ENCODE measurements at places on chromosomes 5 and 9. TPM values are rescaled to one million over a fixed set of nuclear protein-coding genes. Genes with fewer than 3 reads are reported as not detected.
A peak's percentile ranks its signal among the peaks of the same experiment; 100 is the strongest.

The CBY3 gene
- total RNA-seq = not detected

DNA sequence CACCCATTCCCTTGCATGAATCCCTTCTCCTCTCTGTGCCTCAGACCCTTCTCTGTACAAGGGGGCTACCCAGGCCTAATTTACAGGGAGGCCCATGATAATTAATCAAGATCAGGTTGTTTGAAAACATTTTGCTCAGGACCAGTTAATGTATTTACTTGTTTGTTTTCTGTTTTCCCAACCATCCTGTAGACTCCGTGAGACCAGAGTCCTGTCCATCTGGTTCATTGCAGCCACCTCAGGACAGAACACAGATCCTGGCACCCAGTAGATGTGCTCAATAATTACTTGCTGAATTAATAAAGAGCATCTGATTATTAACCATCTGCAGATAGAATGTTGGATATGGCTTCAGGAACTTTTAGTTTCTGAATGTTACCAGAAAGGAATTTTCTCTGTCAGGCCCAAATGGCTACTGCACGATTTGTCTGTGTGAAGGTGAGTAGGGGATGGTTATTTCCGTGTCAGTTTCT lies 27.3 kb downstream of the FOXI1 start:
- no peaks in the 10 kb centered on the region for H3K36me3 ChIP-seq
- peaks cover 33% of the 10 kb centered on the region for H3K4me1 ChIP-seq
- no peaks in the 10 kb centered on the region for H3K27me3 ChIP-seq
- H3K4me3 ChIP-seq = no peak overlapping the region

DNA sequence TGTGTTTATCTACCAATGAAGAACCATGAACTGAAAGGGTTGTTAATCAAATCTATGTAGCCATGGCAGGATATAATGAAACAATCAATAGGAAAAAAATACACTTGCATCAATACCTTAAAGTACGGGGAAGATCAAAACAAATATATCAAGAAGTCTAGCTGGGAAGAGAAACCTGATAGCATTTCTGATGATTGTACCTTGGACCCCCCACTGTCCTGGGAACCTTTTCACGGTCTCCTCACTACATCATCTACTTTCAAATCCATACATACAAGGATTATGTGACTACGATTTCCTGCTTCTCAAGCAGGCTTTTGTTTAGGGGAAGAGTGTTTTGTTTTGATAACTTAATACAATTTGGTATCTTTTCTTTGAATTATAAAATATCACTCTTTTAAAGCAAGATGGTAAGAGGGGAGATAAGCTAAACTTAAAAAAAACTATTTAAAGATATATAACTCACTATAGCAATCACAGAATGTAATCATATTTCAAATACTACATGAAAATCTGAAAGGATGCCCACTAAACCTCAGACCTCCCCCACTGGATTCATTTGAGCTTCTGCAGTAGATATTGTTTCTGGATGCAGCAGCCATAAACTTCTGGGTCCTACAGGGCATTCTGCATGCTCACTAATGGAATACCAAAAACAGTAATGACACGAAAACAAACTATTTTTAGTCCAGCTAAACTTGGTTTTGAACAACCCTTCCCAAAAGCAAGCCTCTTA lies 8.0 kb downstream of the EBF1 start:
- peaks cover 80% of the 10 kb centered on the region for H3K4me1 ChIP-seq
- no peaks in the 10 kb centered on the region for H3K27me3 ChIP-seq
- peaks cover 73% of the 10 kb centered on the region for H3K36me3 ChIP-seq
- no peak for DNase-seq

- H3K27me3 ChIP-seq = no peaks in the 10 kb centered on the region
- DNase-seq = no peak
- peaks cover 16% of the 10 kb centered on the region for H3K36me3 ChIP-seq
- peaks cover 79% of the 10 kb centered on the region for H3K4me1 ChIP-seq
- H3K27ac ChIP-seq = peak overlapping the region; percentile 80
These were observed 141.4 kb downstream of the PRR16 start for GRCh38 chr5:120605325-120606079.

DNA sequence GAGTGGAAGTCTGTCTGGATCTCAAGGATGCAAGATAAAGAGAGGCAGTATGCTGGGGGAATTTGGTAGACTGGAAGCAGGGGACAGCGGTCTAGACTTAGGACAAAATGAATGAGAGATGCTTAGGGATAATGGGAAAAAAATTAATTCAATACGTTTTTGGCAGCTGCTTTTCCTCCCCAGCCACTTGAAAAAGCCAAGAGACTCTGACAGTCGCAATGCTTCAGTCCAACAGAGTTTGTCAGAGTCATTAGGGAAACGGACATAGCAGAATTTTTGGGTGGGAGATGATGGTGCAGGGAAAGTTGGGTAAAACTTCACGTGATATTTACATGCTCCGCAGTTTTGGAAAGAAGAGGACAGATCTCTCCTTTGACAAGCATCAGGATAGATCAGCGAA lies 129.7 kb downstream of the GOLPH3 start:
- H3K27me3 ChIP-seq = no peaks in the 10 kb centered on the region
- H3K4me3 ChIP-seq = no peak overlapping the region
- H3K27ac ChIP-seq = no peak overlapping the region
- H3K36me3 ChIP-seq = no peaks in the 10 kb centered on the region
- DNase-seq = no peak

DNA sequence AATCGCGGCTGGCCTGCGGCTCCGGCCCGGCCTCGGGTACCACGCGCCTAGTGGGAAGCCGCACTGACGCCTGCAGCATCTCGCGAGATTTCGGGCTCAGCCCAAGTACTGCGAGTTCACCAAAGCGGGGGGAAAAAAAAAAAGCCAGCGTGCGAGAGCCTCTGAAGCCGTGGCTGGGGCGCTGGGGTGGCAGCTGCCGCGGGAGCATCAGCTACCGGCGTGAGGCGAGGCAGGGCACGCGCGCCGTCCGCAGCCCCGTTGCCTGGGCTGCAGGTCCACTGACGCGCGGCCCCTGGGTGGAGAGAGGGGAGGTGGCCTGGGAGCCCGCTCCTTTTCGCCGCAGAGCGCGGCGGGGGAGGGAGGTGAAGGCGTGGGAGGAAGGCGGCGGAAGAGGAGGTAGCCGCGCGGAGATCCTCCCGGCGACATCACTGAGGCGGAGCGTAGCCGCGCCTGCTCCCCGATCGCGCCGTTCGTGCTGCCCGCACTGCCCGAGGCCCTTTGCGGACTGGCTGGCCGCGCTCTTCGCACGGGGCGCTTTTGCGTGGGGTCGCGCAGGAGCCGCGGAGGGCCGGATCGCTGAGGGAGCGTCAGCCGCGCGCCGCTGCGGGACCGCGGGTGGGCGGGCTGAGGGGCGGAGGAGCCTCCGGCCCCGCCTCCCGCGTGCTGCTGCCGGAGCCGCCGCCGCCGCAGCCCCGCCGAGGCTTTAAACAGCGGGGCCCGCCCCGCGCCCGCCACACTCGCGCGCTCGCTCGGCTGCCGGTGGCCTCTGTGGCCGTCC lies at the start of gene SLC12A2:
Gene SLC12A2 (plus strand): TSS at position 734 of the 778 bp plus-strand sequence. CDS start 189 bp downstream, outside the sequence.
- DNase-seq = peak; percentile 96
- H3K36me3 ChIP-seq = no peaks in the 10 kb centered on the region
- H3K27me3 ChIP-seq = no peaks in the 10 kb centered on the region
- H3K27ac ChIP-seq = peak within 1 kb of the TSS; percentile 83

GRCh38 chr5:56457887-56458812 lies 225.0 kb upstream of the ANKRD55 start:
- H3K27ac ChIP-seq = peak overlapping the region; percentile 59
- peaks cover 37% of the 10 kb centered on the region for H3K4me1 ChIP-seq
- no peak for DNase-seq
- no peaks in the 10 kb centered on the region for H3K27me3 ChIP-seq
- H3K36me3 ChIP-seq = no peaks in the 10 kb centered on the region
- H3K4me3 ChIP-seq = no peak overlapping the region

GRCh38 chr5:37637165-37637845 lies 202.5 kb downstream of the GDNF start:
- no peak for DNase-seq
- peaks cover 15% of the 10 kb centered on the region for H3K4me1 ChIP-seq
- no peak overlapping the region for H3K4me3 ChIP-seq
- no peaks in the 10 kb centered on the region for H3K27me3 ChIP-seq
- no peak overlapping the region for H3K27ac ChIP-seq

GRCh38 chr5:159975462-159976019 lies 33.4 kb upstream of the TTC1 start:
- H3K27me3 ChIP-seq = peaks cover 2% of the 10 kb centered on the region
- peak overlapping the region; percentile 36 for H3K27ac ChIP-seq
- DNase-seq = no peak
- H3K36me3 ChIP-seq = no peaks in the 10 kb centered on the region
- H3K4me1 ChIP-seq = peaks cover 24% of the 10 kb centered on the region

DNA sequence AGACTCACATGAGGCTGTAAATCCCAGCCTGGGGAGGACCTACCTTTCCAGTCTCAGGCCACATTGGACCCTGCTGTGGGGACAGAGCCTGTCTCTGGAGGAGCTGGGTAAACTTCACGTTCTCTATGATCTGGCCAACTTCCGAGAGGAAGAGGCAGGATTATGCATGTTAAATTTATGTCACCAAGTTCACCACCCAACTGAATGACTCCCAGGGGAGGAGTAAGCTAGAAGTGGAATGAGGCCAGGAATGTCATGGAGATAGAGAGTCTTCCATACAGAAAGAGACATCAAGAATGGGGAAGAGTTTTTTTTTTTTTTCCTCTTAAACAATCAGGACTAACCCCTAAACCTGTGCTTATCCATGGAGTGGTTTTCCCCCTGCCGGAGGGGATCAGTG lies 90.3 kb upstream of the PALM2AKAP2 start:
- H3K36me3 ChIP-seq = no peaks in the 10 kb centered on the region
- H3K27me3 ChIP-seq = peaks cover 6% of the 10 kb centered on the region
- H3K4me1 ChIP-seq = no peaks in the 10 kb centered on the region
- no peak overlapping the region for H3K4me3 ChIP-seq
- DNase-seq = no peak
- no peak overlapping the region for H3K27ac ChIP-seq

DNA sequence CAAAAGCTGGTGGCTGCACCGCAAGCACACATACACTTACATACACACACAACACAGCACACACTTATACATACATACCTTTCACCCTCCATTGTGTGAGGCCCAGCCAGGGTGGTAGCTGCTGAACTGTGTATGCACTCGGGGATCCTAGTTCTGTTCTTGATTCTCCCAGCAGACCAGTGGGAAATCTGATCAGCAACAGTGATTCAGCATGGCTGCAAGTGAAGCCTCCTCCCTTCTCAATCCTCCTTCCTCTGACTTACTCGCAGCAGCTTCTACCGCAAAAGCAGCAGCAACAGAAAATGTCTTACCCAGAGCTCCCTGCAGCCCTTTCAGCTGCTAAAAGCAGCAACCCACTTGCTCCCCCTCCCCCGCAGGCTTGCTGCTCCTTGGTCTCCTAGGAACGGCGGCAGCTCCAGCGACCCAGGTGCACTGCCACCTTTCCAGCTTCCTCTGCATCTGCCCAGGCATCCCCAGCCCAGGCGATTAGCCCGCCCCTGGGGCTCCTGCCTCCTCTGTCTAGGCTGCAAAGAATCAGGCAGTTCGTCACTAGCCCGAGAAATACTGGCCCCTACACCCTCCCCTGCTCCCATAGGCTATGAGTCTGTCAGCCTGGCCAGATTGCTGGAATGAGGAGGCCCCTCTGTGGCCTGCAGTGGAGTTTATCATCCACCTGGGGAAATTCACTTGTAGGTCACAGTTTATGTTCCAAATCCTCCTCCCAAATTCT lies at the start of gene KLHL3:
Gene KLHL3 (minus strand): TSS at position 535 of the 730 bp plus-strand sequence. CDS start 443 bp downstream, at position 92.
- H3K27me3 ChIP-seq = no peaks in the 10 kb centered on the region
- DNase-seq = no peak
- peaks cover 3% of the 10 kb centered on the region for H3K36me3 ChIP-seq
- H3K4me3 ChIP-seq = no peak within 1 kb of the TSS
